ENCODE measurements at places on chromosomes 5 and 9.

DNA sequence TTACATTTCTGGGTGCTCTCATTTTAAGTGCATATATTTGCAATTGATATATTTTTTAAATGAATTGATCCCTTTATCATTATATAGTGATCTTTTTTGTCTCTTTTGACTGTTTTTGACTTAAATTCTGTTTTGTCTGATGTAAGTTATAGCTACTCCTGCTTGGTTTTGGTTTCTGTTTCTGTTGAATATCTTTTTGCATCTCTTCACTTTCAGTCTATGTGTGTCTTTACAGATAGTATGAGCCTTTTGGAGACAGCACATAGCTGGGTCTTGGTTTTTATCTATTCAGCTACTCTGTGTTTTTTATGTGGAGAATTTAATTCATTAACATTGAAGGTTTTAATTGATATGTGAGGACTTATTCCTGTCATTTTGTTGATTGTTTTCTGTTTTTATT lies 311.3 kb downstream of the SPATA31D1 start:
- DNase-seq = no peak

GRCh38 chr9:89845862-89846261 lies 241.1 kb downstream of the GADD45G start:
- no peak for DNase-seq

DNA sequence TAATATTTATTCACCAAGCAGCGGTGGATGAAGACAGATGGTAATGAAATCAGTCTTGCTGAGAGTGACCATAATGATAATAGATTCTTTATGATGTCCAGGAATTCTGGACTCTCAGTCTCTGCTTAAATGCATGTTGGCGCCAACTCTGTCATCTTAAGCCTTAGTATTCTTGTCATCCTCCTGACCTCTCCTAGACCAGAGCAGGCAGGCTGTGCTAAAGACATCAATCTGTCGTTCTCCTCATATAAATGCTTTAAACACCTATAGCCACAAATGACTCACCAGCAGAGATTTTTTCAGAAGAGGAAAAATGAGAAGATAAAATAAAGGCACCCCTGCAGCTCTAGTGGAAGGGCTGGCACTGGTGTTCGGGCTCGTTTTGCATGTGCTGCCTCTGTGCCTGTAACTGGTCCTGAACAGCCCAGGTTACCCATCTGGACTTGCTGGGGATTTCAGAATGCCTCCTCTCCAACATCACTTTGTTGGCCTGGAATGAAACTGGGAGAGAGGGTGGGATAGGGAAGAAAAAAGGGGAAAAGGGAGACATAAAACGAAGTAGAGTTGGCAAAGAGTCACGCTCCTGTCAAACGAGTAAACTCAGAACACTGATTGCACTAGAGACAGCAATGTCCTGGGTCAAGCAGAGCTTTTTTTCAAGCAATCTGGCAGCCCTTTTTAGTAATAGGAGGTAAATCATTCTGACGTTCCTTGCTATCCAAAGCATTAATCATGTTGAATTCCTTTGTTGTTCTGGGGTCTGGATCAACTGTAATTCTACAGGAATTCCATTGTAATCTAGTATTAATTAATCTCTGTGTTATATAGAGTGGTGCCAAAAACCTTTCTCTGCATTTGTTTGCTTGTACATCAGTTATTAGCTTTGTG lies 195.5 kb upstream of the CLINT1 start:
- no peak for DNase-seq

DNA sequence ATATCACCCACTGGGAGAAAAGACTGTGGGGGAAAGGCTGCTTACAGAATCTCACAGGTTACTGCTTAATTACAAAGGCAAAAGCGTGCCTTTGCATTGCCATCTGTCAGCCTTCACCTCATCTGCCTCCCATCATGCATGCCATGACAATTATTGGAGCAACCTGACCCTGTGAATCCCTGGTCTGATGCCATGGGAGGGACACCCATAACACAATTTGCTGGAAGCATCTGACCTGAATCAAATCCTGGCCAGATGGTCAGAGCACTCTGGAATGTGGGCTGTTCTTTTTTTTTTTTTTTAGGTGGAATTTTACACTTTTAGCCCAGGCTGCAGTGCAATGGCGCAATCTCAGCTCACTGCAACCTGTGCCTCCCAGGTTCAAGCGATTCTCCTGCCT lies 11.6 kb upstream of the RETREG1 start:
- DNase-seq = no peak

GRCh38 chr9:20994486-20994885 lies 37.0 kb downstream of the HACD4 start:
- no peak for DNase-seq

- no peak for DNase-seq
These were observed 6.0 kb downstream of the B4GALT1 start for GRCh38 chr9:33161011-33161588.

GRCh38 chr5:8650186-8650585 lies 781.2 kb downstream of the MTRR start:
- no peak for DNase-seq

- DNase-seq = no peak
These were observed 100.0 kb upstream of the CCDC152 start for GRCh38 chr5:42656651-42657015.

GRCh38 chr9:94934816-94935328 lies 208.4 kb downstream of the AOPEP start:
- no peak for DNase-seq

GRCh38 chr5:60673334-60673733 lies 26.6 kb downstream of the DEPDC1B start:
- no peak for DNase-seq

GRCh38 chr9:4590430-4591122 lies 71.5 kb upstream of the PLPP6 start:
- DNase-seq = no peak

DNA sequence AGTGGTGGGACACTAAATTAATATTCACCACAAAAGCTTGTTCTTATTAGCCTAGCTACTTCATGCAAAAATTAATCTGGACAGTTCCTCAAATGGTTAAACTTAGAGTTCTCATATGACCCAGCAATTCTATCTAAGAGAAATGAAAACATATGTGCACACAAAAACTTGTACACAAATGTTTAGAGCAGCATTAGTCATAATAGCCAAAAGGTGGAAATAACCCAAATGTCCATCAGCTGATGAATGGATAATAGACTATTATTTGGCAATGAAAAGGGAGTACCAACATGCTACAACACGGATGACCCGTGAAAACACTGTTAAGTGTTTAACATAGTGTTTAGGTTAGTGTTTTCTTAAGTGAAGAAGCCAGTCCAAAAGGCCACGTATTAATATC lies 32.8 kb upstream of the TNIP1 start:
- DNase-seq = no peak

- no peak for DNase-seq
These were observed 257.5 kb downstream of the DMAC1 start for GRCh38 chr9:7542126-7542525.

DNA sequence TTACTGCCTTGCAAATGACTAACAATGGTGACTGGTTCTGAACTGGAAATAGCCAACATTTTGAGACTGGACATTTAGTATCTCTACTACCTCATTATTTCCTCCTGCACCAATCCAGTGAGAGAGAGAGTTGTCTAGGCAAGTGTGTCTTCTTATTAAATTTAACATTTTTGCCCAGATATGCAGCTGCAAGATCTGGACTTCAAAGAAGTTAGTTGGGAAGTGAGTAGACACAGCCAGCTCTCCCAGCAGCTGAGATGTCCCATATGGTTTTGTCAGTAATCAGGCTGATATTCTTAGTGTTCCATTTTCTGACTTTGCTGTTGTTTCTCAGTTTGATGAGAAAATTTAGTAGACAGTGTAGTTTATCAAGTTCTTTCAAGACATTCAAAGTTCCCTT lies 1778.8 kb upstream of the CDH6 start:
- no peak for DNase-seq

- peak; percentile 70 for DNase-seq
These were observed 41.2 kb upstream of the CTSL start for GRCh38 chr9:87684627-87685219.

GRCh38 chr5:66144834-66145390 lies 812 bp downstream of the SREK1 start:
- no peak for DNase-seq

GRCh38 chr9:112174965-112175795 lies at the start of gene SUSD1:
TSS of gene SUSD1 (minus strand) at chr9:112175297. CDS start at chr9:112175235, 62 bp downstream.
- peak; percentile 55 for DNase-seq

GRCh38 chr5:18314192-18314778 lies 680.0 kb downstream of the TAF11L14 start:
- no peak for DNase-seq

- peak; percentile 60 for DNase-seq
These were observed 219.0 kb downstream of the ZNF608 start for GRCh38 chr5:124527220-124527991.

- no peak for DNase-seq
These were observed 4.2 kb downstream of the SKP2 start for GRCh38 chr5:36156121-36156601.

- DNase-seq = no peak
These were observed 14.8 kb upstream of the QRFP start for GRCh38 chr9:130911254-130912049.

- no peak for DNase-seq
These were observed 122.5 kb downstream of the SLC1A3 start for GRCh38 chr5:36728697-36729543.

- DNase-seq = no peak
These were observed 44.9 kb upstream of the GNPDA1 start for GRCh38 chr5:142057697-142058056.

- DNase-seq = no peak
These were observed 5.1 kb downstream of the DBN1 start for GRCh38 chr5:177468329-177468684.

- no peak for DNase-seq
These were observed 41.0 kb downstream of the TMEM38B start for GRCh38 chr9:105735366-105735765.

DNA sequence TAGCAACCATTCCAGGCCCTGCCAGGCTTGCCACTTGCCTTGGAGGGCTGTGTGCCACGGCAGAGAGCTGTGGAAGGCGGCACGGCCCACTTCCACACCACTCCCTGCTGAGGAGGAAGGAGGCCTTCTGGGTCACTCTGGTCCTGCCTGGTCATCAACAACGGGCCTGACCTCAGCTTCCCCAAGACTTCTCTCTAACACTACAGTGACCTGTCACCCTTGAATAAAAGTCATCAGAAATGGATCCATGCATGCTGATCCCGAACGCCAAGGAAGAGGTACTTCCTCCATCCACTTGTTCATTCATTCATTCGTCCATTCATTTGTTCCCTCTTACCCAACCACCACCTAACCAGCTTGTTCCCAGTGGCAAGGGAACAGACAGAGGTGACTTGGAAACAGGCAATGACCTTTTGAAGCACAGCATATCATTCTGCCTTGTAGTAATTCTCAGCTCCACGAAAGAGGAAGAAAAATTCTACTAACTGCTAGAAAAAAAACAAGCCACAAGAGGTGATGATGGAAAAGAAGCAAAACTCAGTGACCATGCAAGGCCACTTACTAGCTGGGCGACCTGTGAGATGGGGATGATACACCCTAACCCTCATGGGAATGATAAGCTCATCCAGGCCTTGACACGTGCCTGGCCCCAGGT lies 58.6 kb downstream of the STK10 start:
- no peak for DNase-seq

GRCh38 chr5:16521521-16522483 lies 56.2 kb upstream of the ZNF622 start:
- peak; percentile 71 for DNase-seq

DNA sequence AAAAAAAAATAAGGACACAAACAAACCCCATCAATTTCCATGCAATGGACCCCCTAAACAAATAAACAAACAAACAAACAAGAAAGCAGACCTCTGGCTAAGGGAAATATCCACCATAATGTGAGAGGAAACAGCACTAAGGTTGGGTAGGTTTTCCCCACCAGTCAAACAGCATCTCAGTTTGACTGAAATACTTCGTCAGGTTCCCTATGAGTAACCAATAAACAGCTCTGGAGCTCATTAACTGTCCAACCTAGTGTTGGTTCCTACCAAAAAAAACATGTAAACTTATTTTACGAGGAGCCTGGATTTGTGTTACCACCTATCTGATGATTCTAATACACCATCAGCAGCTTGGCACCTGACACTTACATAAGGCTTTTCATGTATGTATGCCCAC lies 198.5 kb upstream of the TARS1 start:
- DNase-seq = no peak

Data from HuH-7 (cell line).